ENCODE measurements at places on chromosomes 3 and 15. TPM values are rescaled to one million over a fixed set of nuclear protein-coding genes. Genes with fewer than 3 reads are reported as not detected.

The CFAP20DC gene
- total RNA-seq: 6.8 TPM

The UNC13C gene
- total RNA-seq: 0.64 TPM

- no peak for DNase-seq
These were observed 11.0 kb downstream of the PRKCD start for GRCh38 chr3:53171827-53172505.

GRCh38 chr15:91586560-91586959, 266.9 kb upstream of the SLCO3A1 start:
- no peak for DNase-seq

GRCh38 chr3:153287017-153287416, 125.0 kb downstream of the RAP2B start:
- DNase-seq: peak; percentile 99

DNA sequence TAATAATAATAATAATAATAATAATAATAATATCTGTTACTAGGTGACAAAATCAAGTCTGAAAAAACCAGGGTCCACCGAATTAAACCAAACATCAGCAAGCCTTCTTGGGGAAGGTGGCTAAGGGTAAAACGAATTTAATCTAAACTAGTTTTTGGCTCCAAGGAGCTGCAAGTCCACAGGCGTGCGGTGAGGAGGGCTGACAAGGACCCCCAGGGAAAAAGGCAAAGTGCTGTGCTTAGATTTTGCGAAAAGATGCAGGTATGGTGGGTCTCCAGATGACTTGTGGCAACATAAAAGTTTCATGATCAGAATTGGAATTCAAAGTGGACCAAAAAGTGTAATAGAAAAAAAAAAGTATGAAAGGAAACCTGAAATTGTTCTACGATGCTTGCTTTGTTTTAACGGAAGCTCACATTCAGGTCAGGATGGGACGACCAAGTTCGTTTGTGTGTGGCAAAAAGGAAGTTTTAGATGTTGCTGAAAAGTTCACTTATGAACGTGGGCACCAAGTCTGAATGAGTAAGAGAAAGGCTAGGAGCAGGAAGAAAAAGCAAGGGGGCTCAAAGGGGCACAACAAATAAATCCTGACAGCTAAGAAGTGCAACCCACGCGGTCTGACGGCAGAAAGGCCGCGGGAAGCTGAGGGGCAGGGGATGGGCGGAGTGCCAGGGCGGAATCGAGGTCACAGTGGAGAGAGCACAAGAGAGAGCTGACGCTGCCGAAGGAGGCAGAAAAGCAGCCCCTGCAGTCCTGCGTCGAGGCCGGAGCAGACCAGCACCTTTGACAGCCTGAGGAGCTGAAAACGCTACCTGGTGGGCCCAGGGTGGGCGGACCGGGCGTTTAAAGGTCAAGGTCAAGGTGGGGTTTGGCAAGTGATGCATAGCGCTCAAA, 1.1 kb downstream of the WDR82 start:
- DNase-seq: peak; percentile 25

- DNase-seq: no peak
These were observed 75.5 kb upstream of the PLSCR5 start for GRCh38 chr3:146680617-146681016.

DNA sequence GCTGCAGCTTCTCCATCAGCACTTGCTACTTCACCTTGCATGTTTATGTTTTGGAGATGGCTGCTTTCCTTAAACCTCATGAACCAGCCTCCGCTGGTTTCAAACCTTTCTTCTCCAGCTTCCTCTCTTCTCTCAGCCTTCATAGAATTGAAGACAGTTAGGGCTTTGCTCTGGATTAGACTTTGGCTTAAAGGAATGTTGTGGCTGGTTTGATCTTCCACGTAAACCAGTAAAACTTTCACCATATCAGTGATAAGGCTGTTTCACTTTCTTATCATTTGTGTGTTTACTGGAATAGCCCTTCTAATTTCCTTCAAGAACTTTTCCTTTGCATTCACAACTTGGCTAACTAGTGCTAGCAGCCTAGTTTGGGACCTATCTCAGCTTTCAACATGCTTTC, 11.7 kb upstream of the GNAT1 start:
- DNase-seq: no peak

- DNase-seq: no peak
These were observed 153.4 kb upstream of the TSPAN3 start for GRCh38 chr15:77224352-77224751.

All from bronchial epithelial cell (primary cell).